ENCODE measurements at places on chromosomes 13 and 19. TPM values are rescaled to one million over a fixed set of nuclear protein-coding genes. Genes with fewer than 3 reads are reported as not detected.

DNA sequence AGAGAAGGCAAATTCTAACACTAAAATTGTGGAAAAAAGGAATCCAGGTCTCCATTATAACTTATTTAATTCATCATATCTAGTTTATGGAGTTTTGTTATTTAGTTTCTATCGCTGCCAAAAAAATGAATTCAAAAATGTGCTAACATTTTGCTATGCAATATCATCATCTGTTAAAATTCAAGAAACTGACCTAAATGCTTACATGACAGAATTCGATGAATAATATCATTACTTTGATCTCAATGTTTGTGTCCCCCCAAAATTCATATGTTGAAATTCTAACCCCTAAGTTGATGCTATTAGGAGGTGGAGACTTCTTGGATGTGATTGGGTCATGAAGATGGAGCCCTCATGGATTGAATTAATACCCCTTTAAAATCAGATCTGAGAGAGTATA lies 775.0 kb downstream of the PCDH17 start:
- DNase-seq, result no peak

DNA sequence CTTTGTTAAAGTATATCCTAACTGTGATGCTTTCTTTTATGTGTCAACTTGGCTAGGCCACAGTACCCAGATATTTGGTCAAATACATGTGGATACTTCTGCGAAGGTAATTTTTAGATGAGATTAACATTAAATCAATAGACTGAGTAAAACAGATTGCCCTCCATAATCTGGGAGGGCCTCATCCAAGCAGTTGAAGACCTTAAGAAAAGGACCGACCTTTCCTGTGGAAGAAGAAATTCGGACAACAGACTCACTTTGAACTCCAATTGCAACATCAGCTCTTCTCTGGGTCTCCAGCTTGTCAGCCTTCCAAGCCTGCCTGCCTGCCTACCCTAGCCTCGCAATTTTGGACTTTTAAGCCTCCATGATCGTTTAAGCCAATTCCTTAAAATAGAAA lies 57.9 kb upstream of the DOCK9 start:
- no peak for DNase-seq

The ZNF20 gene
- polyA plus RNA-seq, result 2.7 TPM

The DPF1 gene
- not detected for polyA plus RNA-seq

DNA sequence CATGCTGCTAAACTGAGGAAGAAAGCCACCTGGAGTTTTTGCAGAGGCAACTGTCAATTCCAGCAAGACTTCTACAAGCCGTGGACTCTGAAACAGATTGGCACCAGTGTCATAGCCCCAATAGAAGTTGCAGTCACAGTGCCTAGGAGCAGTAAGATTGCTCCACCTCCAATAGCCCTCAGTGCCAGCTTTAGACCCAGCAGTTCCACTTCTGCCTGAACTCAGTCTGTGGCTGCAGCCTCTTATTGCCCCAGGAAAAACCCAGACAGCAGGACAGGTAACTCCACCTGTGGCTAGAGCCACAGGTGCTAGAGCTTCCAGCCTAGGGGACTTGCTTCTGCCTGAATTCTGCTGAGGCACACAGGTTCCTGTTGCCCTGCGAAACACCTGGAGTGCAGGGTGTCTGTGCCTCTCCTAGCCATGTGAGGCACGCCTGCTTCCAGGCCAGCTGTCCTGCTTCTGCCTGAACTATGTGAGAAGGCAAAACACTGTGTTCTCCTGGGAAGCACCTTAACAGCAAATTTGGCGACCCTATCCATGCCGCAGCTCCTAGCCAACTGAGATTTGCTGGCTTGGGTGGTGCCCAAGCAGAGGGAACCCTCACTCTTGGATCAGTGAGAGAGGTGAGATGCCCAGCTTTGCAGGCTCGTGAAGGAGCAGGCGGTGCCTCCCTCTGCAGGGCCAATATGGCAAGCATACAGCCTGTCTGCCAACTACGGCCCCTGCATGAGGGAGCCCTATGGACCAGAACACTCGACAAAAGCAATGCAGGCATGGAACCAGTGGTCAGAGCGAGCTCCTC lies 607.6 kb downstream of the PCDH17 start:
- DNase-seq, result no peak

GRCh38 chr19:49502866-49503581 lies 6.8 kb downstream of the RPS11 start:
- peak; percentile 79 for DNase-seq

The ZNF419 gene
- polyA plus RNA-seq, result 13.4 TPM

The LRFN3 gene
- polyA plus RNA-seq, result 9.7 TPM

DNA sequence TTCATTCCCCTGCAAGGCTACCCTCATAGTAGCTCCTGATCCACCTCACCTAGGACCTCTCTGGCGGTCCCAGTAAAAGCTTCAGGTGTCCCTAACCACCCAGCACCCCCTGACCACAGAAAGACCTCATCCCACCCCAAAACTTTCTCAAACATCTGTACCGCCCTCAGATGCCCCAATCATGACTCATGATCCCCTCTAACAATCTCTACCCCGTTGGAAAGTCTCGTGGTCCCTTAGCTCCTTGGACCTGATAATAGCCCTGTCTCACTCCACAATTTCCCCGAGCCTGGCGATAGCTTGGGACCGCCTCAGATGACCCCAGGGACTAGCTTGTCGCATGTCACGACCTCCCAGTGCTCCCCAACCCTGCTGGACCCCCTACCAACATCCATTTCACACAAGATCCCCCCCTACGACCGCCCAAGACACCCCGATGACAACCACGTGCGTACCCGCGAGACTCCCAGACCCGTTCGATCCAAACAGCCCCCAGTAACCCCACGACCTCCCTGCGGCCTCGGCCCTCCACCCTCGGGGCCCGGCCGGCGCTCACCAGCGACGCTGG lies 450 bp downstream of the NDUFA11 start:
- DNase-seq, result no peak

- DNase-seq, result no peak
Measured at GRCh38 chr19:4115818-4116385, 8.0 kb downstream of the MAP2K2 start.

The IZUMO4 gene
- polyA plus RNA-seq, result not detected

The TEX26 gene
- 0.41 TPM for polyA plus RNA-seq

GRCh38 chr19:34269489-34269888 lies 15.1 kb downstream of the GARRE1 start:
- DNase-seq, result no peak

The RPL18 gene
- 1,560 TPM for polyA plus RNA-seq

DNA sequence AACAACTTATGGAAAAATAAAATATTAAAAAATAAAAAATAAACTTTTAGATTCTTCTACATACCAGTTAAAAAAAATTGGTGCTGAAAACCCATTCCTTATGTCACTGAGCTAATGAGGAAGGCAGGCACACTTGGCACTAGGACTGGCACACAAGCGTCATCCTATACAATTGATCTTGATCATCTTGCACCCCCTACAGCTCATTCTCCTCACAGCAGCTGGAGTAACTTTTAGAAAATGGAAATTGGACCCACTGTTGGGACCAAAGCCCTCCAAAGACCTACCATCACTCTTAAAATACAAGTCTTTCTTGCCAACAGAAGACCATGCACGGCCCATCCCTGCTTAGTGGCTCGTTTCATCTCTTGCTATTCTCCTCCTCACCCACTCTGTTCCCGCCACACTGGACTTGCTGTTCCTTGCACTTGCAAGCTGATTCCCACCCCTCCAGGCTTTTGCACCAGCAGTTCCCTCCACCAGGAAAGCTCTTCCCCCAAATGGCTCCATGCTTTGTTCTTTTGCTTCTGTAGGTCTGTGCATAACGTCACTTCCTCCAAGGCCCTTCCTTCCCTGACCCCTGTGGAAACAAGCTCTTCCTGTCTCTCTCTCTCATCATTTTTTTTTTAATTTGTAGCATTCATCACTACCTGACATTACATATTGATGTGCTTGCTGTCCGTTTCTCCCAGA lies 11.6 kb downstream of the CTU1 start:
- no peak for DNase-seq

DNA sequence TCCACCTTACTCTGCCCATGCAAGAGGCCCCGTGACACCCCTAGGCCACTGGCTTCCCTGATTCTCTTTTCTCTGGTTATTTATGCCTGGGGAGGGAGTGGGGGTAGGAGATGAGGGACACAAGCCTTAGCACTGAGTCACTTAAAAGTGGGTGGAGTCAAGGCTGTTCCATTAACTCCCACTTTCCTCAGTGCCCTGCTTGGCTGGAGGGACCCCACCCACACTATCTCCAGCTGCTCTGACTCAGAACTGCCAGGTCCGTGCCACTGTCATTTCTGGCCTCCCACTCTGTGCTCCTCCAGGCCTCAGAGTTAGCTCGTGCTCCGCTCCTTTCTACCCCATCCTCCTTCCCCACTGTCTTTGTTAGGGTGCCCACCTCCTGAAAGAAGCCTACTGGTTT lies 113.4 kb upstream of the UQCRFS1 start:
- no peak for DNase-seq

The ERICH4 gene
- 0.46 TPM for polyA plus RNA-seq

The NLRP9 gene
- not detected for polyA plus RNA-seq

DNA sequence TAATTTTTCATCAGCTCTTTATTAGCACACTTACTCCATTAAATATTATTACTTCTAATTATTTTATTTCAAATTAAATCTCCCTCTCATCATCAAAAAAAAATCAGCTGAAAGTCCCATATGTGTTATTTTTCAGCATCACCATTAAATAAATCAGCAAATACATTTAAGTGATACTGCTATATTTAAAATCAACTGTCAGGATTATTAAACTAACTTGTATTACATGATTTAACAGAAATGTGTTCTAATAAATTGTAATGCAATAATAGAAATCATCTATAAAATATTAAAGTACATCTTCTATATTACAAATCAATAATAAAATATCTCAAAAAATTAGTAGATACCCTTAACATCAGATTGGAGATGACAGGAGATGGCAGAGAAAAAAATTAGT lies 538.6 kb upstream of the MIR17HG start:
- DNase-seq, result no peak

GRCh38 chr13:41053384-41053826 lies 7.9 kb upstream of the WBP4 start:
- peak; percentile 15 for DNase-seq

The NR1H2 gene
- 19.9 TPM for polyA plus RNA-seq

DNA sequence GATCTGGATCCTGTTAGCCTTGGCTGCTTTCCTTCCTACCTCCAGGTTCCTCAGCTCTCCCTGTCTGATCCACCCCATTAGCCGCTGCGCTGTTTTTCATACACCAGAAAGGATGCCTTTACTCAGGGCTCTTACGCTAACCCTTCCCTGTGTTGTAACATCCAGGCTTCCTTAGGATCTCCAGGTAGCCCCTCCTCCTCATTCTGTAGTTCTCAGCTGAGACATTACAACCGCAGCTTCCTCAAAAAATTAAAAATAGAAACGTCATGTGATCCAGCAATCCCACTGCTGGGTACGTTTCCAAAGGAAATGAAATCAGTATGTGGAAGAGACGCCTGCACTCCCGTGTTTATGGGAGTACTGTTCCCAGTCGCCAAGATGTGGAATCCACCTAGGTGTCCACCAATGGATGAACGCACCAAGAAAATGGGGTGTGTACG lies 18.4 kb upstream of the MYADM start:
- no peak for DNase-seq

The ZNF626 gene
- 15.8 TPM for polyA plus RNA-seq

DNA sequence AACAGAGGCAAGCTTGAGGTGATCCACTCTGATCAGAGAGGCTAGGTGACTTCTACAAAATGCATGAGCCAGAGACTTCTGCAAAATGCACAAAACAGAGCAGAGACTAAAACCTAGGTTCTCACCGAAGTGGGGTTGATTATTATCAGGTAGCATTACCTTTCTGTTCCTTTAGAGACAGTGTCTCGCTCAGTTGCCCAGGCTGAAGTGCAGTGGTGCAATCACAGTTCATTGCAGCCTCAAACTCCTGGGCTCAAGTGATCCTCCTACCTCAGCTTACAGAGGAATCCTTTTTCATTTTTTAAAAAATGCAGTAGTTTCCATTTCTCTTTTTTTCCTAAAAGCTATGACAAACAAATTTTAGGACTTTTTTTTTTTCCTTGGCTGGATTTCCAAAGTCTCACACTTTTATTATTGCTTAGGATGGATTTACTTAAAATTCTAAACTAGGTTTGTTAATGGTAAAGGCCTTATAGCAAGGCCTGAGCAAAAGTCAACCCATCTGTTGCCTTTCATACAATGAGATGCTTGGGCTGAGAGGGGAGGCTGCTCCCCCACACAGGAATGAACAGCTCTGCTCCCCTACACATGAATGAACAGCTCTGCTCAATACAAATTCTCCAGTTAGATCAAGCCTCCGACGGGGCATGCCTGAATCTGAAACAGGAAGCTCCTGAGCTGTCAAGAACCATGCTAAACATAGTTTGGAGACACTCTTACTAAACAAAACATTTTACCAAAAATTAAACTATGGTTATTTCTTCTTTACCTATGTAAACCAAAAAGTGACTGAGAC lies 18.8 kb upstream of the TNFRSF19 start:
- no peak for DNase-seq

DNA sequence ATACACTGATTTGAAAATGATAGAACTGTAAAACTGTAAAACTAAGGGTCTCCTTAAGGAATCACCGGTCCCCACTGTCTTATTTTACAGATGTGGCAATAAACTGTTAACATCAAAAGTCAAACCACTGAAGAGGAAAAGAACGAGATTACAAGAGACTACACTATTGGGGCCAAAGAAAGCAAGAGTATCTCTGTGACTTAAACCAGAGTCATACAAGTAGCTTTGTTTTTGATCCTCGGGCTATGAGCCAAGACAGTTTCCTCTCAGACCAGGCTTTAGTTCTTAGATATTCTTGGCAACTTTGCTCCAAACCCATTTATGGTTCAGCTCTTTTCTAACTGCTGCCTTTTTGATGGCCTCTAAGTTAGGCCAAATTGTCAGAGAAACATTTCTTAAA lies 113.8 kb downstream of the TBC1D4 start:
- DNase-seq, result peak; percentile 18

- peak; percentile 18 for DNase-seq
Measured at GRCh38 chr13:32669030-32669646, 82.9 kb downstream of the PDS5B start.

- no peak for DNase-seq
Measured at GRCh38 chr13:50882816-50883435, 26.7 kb upstream of the RNASEH2B start.

GRCh38 chr13:109883181-109884180 lies 97.1 kb upstream of the IRS2 start:
- DNase-seq, result no peak

The GGACT gene
- 2.7 TPM for polyA plus RNA-seq

DNA sequence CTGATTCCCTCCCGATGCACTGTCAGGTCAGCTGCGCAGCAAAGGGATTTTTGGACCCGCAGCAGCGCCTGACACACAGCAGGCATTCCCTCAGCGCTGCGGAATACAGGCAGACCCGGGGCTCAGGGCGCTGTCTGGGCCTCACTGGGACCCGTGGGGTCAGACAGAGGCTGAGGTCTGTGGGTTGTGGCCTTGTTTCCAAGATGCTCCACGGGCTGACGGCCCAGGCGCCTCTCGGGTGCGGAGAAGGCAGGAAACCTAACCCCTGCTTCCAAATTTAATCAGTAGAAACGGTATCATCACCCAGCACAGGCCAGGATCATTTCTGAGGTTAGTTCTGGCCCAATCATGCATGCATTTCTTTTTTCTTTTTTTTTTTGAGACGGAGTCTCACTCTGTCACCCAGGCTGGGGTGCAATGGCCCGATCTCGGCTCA lies 686 bp upstream of the RNF126 start:
- DNase-seq, result no peak

The CRB3 gene
- 3.7 TPM for polyA plus RNA-seq

All from muscle of arm (tissue), 14 donors.